Panc1 (cell line): ENCODE measurements at places on chromosomes 3 and 15.

- no peak for DNase-seq
Observed at GRCh38 chr3:184773283-184774186, 38.4 kb upstream of the VPS8 start.

GRCh38 chr3:188052169-188053035, 101.6 kb upstream of the LPP start:
- DNase-seq = no peak

- DNase-seq = no peak
Observed at GRCh38 chr3:55951388-55951787, 464.3 kb upstream of the WNT5A start.

DNA sequence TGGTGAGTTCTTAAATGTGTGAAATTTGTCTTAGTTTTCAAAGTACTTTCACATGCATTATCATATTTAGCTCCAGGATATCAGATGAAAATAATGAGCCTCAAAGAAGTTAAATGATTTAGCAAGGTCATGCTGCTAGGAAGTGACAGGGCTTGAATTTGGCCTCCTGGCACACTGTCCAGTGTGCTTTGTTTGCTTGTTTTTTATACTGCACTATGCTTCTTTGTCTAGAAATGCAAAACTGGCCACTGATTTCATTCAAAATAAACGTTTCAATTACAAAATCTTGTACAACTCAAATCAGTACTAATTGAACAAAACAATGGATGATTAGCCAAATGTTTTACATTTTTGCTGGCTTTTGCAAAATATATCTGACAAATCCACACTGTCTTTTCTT, 583.3 kb upstream of the CBLB start:
- no peak for DNase-seq

DNA sequence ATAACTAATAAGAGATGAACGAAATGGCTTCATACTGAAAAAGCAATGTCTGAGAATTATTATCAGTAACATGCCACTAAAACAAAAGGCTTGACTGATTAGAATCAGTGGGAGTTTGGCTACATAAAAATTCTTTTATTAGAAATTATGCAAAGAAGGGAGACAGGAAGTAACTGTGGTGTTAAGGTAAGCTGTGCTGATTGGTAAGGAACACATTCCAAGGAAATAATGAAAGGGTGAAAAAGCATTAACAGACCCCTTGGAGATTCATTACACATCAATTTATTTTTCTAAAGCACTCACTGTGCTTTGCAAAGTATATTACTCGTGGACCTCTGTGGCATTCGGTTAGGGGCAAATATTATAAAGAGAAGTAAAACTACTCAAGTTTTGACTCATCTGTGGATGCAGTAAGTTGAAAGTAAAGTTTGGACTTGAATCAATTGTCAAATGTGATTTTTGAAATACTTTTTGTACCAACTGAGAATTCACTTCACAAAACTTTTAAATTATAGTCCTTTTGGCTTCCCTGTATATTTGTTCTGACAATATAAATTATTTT, 176.1 kb upstream of the ZPLD1 start:
- no peak for DNase-seq
